ENCODE measurements at places on chromosomes 12 and 14.

- no peak for DNase-seq
These were observed 377.0 kb downstream of the NPAS3 start for GRCh38 chr14:33315721-33316120.

DNA sequence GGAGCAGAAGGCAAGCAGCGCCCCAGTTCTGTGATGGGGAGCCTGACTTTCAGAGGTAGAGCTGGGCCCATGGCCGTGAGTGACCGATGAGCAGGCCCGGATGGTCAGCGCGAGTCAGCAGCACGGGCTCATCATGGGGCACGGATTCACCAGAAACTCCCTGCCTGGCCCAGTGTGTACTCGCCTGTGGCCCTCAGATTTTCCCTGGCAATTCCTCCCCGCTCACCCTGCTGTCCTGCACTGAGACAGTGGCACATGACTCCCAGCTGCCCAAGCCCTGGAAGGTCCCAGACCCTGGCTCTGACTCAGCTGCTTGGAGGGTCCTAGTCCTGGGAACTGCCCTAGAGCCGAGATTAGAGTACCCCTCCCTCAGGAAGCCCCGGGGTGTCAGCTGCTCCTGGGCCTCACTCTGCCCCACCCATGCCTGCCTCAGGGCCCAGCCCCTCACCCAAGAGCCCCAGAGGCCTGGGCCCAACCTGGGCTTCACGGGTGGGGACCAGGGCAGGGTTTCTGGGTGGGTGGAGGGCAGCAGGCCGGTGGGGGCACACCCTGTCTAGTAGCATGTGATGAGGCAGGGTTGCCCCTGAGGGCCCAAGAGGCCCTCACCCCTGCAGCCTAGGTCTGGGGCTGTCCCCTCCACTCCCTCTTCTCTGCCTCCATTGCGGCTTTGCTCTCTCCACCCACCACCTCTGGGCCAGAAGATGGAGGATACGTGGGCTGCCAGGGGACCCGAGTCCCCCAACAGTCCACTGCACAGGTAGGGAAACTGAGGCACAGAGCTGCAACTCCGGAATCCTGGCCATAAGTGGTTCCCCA is 8.4 kb downstream of the TRMT61A start:
- DNase-seq: no peak

- DNase-seq: no peak
These were observed 96.8 kb downstream of the SRGAP1 start for GRCh38 chr12:63941166-63941800.

- no peak for DNase-seq
These were observed 88.1 kb downstream of the EFCAB11 start for GRCh38 chr14:89866458-89866857.

GRCh38 chr12:94585626-94586025 is 64.7 kb downstream of the TMCC3 start:
- no peak for DNase-seq

- DNase-seq: no peak
These were observed 241.0 kb upstream of the ATP2B1 start for GRCh38 chr12:89949457-89950195.

- DNase-seq: no peak
These were observed 72.2 kb downstream of the BRMS1L start for GRCh38 chr14:35898217-35898775.

- DNase-seq: no peak
These were observed 42.2 kb downstream of the CDKL1 start for GRCh38 chr14:50354527-50354926.

DNA sequence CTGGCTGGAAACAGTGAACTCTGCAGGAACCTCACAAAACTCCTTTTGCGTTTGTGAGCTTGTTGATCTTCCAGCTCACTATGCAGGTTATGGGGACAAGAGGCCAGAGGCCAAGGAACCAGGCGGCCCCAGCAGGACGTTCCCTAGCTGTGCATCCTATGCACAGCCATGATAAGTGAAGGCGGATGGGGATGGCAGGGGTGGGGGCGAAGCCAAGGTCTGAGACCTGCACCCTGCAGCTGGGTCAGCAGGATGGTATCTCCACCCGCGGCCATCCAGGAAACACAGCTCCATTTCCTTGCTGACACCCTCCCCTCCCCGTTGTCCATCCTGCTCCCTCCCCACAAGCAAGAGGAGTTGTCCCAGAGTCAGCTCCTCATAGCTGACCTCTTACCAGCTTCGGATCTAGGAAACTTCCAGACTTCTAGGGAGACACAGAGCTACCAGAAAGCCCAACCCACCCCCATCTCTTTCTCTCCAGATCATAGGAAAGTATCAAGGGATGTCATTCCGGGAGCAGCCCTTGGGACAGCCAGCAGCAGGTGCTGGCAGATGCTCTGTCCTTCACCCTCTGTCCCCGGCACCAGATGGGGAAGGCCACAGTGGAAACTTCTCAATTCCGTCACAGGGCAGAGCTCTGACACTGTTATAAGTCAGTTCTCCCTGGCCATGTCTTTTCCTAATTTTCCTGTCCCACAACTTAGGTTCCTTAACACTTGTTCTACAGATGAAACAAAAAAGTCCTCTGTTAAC is 9.4 kb downstream of the ZBTB39 start:
- no peak for DNase-seq

DNA sequence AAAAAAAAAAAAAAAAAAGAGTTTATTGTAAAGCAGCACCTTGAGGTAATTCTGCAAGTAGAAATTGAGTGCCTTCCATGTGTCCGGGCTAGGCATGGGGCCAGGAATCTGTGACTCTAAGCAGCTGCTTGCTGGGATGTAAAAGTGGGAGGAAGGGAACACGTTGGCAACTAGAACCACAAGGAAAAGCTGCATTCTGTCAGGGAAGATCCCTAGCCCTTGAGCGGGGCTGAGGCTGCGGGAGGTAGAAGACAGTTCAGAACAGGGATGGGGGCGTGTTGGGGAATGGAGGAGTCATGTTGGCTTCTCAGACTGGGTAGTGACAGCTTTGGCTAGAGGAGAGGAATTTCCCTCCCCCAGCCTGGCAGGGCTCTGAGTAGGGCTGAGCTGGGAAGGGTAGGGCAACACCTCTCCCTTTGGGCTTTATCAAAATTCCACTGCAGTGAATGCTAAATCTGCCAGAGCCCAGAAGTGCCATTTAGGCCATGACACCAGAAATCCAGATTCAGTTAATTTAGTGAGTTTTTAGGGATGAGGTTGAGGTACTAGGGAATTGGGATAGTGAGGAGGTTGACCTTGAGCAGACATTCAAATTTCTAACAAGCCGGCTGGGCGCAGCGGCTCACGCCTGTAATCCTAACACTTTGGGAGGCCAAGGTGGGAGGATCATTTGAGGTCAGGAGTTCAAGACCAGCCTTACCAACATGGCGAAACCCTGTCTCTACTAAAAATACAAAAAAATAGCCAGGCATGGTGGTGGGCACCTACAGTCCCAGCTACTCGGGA is 3.4 kb upstream of the TRAFD1 start:
- DNase-seq: peak; percentile 61

DNA sequence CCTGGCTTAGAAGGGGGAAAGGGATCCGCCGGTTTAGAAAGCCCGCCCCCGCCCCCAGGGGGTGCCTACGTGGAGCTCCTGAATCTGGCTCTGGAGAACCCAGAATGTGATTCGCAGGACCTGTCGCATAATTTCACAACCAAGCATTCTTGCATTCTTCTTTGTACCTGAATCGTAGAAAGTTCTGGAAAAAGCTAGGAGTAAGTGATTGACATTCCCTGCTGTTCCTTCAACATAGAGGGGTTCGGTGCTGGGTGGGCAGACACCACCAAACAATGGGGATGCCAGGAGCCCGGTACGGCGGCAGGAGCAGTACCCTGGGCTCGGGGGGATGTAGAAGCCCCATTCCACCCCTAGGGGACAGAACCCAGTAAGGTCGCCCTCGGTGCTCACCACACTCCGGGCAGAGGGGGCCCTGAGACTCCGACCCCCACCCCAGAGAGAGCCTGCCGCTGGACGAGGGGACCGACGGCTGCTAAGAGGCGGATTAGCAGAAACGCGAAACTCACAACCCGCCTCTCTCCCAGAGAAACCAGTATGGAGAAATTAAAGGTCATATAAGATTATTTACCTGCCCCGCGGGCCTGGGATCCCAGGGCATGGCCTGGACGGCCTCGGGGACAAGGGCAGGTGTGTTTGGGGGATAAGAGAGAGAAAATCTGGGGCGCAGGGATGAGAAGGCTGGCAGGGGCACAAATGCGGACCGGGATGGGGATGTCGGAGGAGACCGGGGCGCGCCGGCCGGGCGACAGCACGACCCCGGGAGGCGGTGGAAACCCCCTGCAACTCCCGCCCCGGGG is 520 bp downstream of the CSRP2 start:
- no peak for DNase-seq

DNA sequence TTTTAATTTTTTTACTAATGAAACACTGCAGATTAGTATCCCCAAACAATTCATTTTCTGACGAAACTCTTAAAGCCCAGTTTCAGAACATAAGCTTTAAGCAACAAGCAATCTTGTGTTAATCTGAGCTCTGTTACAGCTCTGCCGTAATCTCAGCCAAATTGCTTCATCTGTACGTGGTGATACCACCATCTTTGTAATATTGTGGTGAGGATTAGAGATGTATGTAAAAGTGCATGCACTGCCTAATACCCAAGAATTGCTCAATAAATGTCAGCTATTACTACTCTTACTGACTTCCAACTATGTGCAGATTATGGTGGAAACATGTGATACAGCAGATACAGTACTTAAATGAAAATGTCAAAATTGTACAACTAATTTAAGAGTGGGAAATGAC is 1.8 kb downstream of the AKAP5 start:
- DNase-seq: no peak

GRCh38 chr12:120529641-120530417 is 871 bp upstream of the COQ5 start:
- peak; percentile 54 for DNase-seq

DNA sequence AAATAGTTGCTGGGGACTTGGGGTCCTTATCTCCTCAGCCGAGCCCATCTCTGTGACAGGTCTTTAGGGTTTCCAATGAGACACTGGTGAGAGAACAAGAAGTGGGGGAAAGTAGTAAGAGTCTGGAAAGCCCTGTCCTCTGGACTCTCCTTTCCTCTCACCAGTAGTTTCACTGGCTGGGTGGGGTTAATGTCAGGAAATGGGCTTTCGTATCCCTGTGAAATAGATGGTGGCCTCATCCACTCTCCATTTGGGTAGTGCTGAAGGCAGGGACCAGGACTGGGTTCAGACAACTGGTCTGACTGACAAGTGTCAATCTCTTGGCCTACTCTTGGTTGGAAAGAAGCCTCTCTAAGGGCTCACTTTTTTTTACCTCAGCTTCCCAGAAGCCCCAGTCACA is 7.5 kb downstream of the ZNF385A start:
- DNase-seq: no peak

DNA sequence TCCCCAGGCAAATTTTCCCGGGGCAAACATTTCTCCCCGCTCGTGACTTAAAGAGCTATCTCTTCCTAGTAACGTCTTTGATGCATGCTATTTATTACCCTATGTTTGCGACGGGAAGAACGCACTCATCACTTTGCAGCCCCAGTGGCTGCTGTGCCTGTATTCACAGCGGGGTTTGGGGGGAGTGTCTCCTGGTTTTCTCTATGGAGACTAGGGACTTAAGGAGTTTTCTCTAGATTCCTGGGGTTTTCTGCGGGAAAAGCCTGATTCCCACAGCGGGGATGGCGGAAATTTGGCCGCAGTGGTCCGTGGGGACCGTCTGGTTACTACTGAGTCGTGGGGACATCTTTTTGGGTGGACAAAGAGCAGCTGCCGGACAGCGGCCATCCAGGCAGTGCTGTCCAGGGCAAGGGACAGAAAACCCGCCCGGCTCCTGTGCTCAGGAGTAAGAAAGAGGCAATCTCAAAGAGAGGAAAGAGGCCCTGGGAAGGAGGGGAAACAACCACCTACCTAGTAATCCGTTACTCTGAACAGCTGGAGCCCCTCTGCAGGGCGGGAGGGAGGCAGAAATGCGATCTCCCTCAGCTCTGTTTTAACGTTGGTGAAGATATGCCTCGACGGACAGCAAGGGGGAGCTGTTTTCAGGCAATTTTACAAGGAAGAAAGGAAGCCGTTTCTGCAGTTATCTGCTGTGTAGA is 771 bp upstream of the AVPR1A start:
- no peak for DNase-seq

- DNase-seq: peak; percentile 82
These were observed 72.4 kb upstream of the USP44 start for GRCh38 chr12:95623554-95624170.

- no peak for DNase-seq
These were observed 23.4 kb upstream of the IPO8 start for GRCh38 chr12:30719060-30719459.

DNA sequence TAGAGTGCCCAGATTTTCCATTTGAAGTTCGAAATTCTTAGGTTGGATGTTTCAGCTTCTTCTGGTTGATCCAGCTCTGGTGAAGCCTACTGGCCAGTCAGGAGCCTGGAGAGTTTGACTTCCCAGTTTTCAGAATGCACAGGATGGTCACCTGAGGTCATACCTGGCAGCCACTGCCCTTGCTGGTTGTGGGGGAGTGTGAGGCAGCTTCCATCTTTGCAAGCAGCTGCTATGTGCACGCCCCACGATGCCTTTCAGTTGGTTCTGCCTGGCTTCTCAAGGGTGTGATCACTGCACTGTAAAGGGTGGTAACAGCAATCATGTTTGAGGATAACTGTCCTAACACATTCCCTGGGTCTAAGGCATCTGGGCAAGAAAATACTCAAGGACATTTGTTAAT is 15.4 kb downstream of the CCDC92 start:
- DNase-seq: no peak

GRCh38 chr12:3491938-3492792 is 1.2 kb downstream of the PRMT8 start:
- no peak for DNase-seq

GRCh38 chr12:46659824-46660223 is 166.0 kb downstream of the SLC38A4 start:
- no peak for DNase-seq

DNA sequence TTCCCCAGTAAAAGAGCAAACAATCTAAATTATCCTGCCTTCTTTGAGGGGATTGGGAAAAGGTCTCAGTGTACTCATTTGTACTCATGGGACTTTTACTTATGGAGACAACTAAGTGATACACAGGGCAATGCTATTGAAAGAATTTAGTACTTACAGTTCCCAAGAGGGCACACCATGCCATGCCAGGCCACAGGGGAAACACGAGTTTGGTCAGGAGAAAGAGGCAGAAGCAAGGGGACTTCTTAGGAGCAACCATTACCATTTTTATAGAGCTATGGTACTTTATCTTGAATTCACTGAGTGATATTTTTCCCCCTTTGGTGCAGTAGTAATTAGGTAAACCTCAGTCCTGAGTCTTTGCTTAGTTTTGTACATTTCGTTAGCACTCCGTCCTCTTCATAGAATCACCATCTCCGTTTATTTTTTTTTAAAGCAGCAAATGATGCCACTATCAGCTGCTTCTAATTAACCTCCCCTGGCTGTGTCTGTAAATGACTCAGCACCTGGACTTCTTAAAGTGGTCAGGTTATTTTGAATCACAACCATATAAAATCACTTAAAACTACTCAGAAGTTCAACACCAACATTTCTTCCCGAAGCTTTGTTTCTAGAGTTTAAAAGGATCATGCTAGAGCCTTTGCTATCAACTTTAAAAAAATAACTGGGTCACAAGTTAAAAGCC is 5.9 kb upstream of the WASHC3 start:
- no peak for DNase-seq

Measured in PC-9 (cell line).